ENCODE measurements at places on chromosomes 5 and 9.
A peak's percentile ranks its signal among the peaks of the same experiment; 100 is the strongest.

DNA sequence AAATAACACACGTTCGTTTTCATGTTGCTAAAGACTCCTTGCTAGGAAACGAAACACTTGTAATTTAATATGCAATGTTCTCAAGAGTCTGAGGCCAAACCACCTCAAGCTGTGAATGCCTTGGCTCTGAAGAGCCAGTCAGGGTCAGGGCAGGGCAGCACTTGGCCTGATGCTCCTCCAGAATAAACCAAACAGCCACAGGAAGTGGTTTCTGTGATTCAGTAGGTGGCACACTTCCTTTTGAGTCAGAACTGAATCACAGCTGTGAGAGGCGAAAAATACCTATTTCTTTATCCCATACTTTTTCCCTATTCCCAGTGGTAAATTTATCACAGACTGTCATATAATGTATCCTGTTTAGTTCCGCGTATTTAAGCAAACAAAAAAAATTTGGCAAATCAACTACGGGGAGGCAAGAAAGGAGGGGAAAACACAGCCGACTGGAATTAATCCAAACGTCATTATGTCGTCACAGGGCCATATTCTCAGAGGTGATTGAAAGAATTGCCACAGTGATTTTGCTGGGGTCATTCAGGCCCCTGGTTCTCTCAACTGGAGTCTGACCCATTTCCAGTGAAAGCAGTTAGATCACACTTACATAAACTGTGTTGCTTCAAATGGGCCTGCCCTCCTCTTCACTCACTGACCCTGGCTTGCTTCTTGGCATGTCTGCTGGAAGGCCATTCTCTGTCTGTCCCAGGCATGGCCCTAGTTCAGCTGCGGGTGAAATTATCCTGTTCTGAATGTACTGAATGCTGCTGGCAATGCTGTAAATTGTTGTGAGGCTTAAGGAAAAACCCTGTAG lies 71.2 kb downstream of the ARRDC3 start:
- DNase-seq, result no peak

DNA sequence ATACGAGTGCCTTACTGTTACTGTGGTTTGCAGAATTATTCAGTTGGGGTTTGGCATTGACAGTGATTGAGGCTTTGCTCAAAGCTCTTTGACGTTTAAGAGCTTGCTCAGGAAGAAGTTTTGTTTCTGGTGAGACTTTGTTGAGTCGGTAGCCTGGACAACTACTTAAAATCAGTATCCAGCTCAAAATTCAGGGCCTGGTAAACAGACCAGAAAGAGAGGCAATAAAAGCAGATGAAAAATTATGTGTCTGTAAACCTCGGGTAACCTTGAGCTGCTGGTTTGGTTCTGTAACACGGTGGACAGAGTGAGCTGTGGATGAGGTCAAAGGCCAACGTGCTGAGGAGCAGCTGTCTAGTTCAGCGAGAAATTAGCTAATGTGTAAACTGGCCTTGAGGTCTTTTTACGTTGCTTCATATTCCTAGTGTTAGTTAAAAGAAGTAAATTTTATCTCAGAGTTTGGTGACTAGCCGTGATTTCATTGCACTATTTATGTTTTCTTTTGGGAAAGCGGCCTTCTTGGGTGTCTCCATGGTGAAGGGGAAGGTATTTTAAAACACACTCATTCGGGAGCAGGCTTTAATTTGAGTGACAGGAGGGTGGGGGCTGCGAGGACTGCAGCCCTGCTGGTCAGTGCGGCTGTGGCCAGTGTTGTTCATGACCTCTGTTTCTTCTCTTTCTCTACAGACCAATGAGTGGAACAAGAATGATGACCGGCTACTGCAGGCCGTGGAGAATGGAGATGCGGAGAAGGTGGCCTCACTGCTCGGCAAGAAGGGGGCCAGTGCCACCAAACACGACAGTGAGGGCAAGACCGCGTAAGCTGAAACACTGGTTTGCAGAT lies 82.0 kb upstream of the TTC23L start:
- DNase-seq, result no peak

DNA sequence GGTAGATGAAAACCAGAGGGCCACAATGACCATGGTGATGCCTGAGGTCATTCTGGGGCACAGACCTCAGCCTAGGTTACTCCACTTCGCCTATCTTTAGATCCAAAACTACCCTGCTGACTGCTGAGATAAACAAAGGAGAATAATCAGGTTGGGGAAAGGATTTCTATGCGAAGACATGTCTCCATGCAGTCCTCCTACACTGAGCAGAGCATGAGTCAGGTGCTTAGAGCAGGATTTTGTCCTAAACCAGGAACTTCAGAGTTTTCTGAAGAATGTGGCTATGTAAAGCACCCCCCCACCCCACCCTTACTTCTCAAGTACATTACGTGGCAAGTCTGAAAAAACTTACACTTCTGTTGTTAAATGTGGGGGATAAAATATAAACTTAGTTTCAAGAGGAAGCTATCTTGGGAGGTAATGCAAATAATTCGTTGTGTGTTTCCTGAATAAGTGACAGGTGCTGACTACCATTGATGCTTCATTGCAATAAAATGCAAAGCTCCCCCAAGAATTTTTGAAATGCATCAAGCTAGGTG lies 19.4 kb downstream of the PDCD1LG2 start:
- no peak for DNase-seq

DNA sequence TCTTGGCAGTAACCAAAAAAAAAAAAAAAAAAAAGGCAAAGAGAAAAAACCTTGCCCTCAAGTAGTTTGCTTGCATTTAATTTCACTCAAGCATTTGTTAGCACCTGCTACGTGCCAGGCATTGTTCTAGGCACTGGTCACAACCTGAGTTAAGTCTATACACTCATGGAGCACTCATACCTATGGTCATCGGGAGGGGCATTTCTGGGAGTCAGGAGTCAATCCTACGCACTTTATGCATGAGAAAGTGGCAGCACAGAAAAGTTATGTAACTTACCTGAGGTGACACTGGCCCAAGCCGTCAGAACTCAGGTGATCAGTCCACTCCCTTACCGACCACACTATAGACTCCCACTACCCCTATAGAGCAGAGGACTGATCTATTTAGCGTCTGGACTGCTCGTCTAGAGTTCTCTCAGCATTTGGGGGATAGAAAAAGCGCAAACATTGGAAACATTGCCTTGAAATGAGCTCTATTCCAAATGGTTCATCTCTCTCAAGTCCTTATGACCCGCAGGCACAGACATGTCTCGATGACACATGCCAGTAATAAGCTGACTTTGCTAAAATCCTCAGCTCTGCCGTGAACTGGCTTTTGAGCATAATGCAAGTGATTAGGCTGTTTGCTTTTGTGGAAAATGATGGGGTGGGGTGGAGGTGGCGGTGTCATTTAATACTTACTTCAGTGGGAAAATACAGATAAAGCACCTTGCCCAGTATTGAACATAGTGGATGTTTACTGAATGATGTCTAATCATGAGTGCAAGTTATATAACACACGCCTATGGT lies 160.2 kb downstream of the ARHGEF28 start:
- DNase-seq, result peak; percentile 20

GRCh38 chr9:93136011-93136440 lies 2.0 kb upstream of the NINJ1 start:
- peak; percentile 58 for DNase-seq

DNA sequence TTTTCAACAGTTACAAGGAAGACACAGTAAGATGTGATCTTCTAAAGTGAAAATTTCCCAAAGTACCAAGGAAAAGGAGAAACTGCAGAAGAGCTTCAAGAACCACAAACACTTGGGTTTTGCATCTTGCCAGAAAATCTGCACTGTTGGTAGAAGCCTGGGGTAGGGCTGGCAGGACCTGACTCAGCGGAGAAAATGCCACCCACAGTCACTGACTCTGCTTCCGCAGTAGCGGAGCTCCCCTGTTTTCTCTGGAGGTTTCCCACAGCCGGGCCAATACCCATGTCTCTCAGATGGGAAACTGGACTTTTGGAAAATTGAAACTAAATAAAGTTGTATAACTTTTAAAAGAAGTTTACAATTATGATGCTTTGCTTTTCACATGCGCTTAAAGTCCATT lies 104.2 kb downstream of the MEF2C start:
- DNase-seq, result no peak

- peak; percentile 28 for DNase-seq
Measured at GRCh38 chr9:121744002-121744686, 92.7 kb downstream of the DAB2IP start.

GRCh38 chr5:105371169-105371568 lies 1808.6 kb upstream of the NUDT12 start:
- DNase-seq, result no peak

DNA sequence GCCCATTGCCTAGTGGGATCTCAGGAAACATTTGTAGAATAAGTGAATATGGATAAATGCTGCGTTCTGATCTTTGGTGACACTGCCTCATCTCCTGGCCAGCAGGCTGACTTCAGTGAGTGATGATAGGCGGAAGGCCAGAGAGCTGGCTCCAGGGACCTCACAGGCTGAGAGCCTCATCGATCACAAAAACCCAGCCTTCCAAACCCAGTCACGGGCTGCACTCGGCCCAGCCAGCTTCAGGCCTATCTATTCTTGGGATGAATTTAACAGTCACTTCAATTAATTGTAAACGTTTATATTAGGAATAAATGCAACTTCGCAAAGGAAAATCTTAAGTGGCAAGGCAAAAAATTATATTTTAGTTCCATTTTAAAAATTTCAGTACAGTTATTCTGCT lies 201.6 kb downstream of the IRX2 start:
- DNase-seq, result no peak

- DNase-seq, result no peak
Measured at GRCh38 chr9:104276709-104277245, 182.7 kb downstream of the SMC2 start.

DNA sequence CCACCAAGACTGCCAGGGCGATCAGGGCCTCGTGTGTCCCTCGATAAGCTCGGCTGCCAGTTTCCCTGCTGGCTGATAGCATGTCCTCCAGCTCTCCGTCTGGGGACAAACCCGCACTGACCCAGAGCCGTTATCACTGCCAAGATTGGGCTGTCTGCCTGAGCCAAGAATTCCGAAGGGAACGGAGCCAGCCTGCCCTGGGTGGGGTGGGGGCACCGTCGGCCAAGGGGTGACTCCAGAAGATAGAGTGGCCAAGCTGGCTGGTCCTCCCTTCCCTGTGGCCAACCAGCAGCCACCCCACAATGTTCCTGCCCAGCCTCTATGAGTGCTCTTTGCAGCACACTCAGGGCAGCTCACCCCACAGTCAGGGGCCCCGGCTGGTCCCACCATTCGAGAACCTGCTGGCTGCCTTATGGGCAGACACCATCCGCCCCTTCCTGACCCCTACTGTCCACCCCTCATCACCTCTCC lies 29.4 kb downstream of the HRH2 start:
- no peak for DNase-seq

GRCh38 chr5:2511126-2511525 lies 240.4 kb downstream of the IRX2 start:
- no peak for DNase-seq

- no peak for DNase-seq
Measured at GRCh38 chr9:34759432-34760134, 49.6 kb upstream of the CCL21 start.

DNA sequence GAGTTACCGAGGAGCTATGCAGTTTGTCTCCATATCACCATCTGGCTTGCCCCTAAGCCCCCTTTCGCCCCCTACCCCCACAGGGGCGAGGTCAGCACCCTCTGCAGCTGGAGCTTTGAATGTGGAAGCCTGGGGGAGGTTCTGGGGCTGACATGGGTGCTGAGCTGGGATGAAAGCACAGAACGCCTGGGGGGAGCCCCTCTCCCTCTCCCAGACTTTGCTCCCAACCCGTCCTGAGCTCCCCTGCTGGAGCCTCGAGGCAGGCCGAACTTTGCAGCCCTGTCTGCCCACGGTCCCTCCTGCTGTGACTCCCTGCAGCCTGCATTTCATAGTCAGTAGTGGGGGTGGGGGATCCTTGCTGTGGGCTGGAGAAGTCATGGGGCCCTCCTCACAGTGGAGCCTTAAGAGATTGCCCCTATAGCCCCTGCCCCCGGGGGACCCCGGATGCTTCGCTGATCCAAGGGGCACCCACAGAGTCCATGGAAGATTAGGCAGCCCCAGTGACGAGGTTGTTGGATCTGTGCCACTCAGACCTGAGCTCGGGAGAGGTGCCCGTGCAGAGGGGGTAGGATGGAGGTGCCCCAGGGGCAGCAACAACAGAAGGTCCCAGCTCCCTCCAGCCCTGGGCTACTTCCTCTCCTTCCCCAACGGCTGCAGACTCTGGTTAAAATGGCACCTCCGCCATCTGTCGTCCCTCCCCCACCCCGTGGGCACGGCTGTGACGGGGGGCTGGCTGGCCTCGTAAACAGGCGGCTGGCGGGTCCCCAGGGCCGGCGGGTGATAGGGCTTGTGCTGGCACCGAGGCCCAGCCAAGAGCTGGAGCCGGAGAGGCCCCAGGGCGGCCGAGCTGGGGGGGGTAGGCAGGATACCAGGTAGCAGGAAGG lies 162.0 kb downstream of the C9orf50 start:
- peak; percentile 66 for DNase-seq

- DNase-seq, result no peak
Measured at GRCh38 chr9:108049026-108049607, 559.5 kb upstream of the KLF4 start.

DNA sequence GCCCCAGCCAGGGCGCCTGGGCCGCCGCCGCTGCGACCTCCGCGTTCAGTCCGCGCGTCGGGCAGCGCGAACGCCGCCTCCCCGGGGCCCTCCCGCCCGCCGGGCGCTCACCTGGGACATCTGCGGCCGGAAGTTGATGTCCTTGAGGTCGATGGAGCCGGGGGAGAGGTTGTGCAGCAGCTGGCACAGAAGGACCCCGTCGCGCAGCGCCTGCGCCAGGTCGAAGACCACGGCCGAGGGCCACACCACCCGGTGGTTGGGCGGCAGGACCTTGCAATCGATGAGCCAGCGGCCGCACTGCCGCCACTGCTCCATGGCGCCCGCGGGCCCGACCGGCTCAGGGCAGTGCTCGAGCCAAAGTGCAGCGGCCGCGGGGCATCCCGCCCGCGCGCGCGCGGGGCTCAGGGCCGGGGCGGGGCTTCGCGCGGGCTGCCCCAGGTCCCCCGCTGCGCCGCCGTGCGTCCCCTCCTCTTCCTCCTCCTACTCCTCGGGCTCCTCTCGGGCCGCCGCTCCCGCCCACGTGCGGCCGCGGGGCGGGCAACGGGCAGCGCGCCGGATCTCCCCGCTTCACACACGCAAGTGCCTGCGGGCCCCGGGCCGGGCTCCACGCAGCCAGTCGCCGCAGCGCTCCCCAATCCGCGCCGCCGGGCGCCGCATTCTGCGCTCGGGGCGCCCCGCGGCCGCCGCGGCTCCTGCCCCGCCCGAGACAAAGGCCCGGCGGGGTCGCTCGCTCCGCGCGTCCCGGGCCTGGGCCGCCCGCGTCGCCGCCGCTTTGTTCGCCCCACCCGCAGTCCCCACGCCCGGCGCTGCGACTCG lies at the start of gene VAV2:
VAV2 (minus strand) TSS at position 361 of the 816 bp plus-strand sequence; CDS start at position 315, 46 bp downstream.
- DNase-seq, result peak; percentile 57

GRCh38 chr9:27654629-27655285 lies 81.5 kb upstream of the C9orf72 start:
- DNase-seq, result no peak

DNA sequence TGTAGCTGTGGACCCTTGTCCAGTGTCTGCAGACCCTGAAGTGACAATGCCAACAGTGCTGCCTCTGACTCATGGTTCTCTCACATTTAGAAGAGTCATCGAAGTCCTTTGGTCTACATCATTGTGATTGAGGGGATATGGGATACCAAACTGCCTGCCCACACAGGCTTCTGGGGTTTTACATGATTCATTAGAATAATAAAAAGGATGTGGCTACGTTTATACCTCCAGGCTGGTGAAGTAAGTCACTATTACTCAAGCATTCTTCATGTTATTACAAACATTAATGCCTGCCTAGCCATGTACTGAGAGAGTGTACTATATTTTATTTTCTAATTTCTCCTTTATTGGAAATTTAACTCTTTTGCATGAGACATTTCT lies 365.7 kb downstream of the SPATA31D1 start:
- DNase-seq, result no peak
